Vagina (tissue), 2 donors: ENCODE measurements at places on chromosomes 6 and 20.

DNA sequence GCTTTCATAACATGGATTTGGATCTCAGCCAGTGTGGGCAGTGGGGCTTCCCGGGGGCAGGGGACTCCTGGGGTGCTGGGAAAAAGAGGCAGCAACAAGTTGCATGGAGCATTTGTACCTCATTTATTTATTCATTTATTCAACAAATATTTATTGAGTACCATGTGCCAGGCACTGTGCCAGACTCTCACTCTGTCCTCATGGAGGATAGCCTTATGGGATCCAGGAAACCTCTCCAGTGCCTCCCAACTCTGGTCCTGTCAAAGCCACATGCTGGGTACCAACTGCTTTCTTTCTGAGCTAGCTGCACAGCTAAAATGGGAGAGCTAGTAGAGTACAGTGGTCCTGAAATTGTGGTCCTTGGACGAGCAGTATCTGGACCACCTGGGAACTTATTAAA is 87.8 kb upstream of the EPB41L1 start:
- DNase-seq = no peak

DNA sequence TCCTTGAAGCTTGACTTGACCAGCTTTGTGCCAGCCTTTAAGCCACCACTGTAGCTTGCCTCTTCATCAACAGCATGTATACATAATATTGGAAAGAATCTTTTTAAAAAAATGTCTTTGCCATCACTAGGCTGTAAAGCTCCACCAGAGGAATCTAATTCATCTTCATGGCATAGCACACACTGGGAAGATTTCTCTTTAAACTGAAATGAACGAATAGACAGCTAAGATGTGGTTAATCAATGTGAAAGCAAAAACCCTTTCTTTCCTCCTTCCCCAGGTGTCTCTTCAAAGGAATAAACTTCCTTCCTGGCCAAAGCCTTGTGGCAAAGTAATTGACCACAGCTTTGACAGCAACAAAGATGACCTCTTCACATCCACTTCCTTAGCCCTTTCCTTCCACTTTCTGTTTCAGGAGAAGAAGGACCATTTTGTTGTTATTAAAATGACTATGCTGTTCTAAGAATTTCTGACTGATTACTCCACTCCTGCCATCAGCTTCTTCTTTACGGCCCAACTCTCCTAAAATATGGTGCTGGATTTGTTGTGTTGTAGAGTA is 428.7 kb upstream of the SOX4 start:
- DNase-seq = no peak

DNA sequence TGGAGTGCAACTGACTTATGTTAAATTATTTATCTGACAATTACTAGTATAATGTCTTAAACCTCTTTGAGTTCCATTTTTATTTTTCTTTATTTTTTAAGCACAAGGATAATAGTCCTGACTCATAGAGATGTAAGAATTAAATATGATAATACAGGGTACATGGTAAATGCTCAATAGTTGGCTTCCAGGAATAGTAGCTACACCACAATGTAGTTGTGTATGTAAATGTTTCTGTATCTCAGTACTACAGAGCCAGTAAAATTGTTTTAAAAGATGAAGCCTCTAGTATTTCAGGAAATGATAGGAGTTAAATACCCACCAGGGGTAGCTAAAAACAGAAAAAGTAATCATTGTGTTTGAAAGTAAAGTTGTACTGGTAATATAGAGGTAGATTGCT is 487.4 kb upstream of the IRAK1BP1 start:
- no peak for DNase-seq

DNA sequence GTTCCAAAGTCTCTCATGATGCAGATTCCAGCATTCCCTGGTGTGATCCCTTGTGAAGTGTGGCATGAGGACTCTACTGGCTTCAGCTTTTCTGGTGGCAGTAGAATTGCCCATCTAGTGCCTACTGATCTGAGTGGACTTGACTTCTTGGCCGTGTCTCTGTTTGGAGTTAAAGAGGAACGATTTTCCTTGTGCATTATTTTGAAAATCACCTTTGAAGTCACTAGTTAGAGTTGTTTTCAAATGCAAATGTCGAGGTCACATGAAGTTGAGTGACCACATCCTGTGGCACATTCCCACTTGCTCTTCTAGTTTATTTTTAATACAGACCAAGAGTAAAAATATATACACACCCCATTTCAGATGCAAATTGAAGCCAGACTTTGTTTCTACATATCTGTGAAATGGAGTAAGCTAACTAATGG is 270.7 kb upstream of the TAB2 start:
- DNase-seq = no peak

DNA sequence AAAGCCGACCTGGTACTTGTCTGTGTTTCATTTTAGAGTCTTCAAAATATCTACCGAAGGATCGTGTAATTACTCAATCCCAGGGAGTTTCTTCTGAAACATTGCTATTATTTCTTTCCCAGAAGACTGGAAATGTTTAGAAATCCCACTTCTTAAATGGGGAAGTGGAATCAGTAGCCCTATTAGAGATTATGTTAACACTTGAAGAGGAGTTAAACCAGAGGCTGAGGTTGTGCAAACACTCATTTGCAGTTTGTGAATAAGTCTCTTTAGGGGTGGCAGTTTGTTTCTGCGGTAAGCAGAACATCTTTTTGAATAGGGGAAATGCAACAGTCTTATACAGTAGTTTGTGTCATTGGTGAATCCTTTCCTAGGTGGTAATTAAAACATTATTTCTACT is 21.3 kb downstream of the DSP start:
- DNase-seq = no peak

- no peak for DNase-seq
These were observed 112.8 kb upstream of the BMP2 start for GRCh38 chr20:6654513-6655252.

DNA sequence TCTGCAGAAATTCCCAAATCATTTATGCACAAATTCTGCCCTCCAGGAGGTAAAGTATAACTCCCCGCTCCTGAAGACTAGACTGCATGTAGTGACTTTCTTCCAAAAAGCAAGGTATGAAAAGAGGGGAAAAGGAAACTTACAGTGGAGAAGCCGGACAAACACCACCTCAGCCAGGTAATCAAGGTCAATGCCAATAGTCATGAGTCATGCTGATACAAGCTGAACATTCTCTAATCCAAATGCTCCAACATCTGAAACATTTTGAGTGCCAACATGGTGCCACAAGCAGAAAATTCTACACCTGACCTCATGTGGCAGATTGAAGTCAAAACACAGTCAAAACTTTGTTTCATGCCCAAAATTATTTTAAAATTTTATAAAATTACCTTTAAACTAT is 165.6 kb downstream of the FOXA2 start:
- DNase-seq = no peak

DNA sequence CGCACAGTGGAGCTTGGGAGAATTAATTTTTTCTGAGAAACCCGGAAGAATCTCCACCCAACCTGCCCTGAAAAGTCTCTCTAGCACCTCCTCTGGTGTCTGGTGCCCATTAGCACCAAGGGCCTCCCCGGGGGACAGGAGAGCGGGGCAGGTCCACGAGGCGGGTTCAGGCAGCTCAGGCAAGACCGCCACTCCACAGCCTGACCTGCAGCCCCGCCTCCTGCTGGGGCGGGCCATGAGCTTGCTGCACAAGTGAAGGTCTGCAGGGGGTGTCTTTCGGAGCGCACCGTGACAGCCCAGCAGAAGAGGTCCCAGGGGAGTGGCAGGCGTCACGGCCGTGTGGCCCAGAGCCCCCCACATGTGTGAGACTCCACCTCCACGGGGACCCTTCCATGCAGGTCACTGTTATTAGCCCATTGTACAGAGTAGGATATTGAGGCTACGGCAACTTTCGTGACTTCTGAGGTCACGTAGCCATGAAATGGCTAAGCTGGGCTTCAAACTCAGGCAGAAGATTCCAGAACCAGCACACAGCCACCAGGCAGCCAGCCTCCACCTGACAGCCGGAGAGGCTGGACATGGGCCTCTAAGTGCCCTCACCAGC is 63.9 kb upstream of the SLCO4A1 start:
- DNase-seq = no peak

DNA sequence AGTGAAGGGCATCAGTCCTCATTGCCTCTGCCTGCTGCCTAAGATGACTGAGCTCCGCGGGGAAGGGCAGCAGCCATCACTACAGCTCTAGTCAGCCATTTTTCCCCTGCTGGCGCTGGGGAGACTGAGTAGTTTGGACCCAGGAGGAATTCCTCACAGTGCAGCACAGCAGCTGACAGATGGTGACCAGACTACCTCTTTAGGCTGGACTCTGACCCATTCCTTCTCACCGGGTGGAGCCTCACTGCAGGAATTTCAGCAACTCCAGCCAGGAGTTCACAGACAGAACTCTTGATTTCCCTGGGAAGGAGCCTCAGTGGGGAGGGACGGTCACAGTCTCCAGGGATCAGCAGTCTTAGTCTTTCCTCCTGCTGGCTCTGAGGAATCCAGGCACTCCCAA is 492.0 kb upstream of the MMS22L start:
- DNase-seq = no peak

- DNase-seq = no peak
These were observed 183.2 kb upstream of the JARID2 start for GRCh38 chr6:15062516-15063252.

GRCh38 chr6:7311917-7312615 is 933 bp downstream of the SSR1 start:
- no peak for DNase-seq

DNA sequence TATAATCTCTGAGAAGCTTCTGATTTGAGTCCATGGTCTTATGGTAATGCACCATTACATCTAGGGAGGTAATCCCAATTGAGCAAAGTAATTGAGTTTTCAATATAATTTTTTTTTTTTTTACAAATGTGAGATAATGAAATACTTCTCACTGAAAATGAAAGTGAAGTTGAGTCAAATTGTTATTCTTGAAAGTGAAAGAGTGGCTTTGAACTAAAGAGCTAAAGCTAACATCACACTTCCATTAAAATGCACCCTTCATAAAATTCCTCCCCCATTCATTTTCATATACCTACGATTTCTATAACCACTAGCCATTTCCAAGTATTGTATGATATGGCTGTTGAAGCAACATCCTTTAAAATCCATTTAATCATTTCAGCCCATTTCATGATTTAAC is 149.1 kb upstream of the IMPG1 start:
- no peak for DNase-seq

DNA sequence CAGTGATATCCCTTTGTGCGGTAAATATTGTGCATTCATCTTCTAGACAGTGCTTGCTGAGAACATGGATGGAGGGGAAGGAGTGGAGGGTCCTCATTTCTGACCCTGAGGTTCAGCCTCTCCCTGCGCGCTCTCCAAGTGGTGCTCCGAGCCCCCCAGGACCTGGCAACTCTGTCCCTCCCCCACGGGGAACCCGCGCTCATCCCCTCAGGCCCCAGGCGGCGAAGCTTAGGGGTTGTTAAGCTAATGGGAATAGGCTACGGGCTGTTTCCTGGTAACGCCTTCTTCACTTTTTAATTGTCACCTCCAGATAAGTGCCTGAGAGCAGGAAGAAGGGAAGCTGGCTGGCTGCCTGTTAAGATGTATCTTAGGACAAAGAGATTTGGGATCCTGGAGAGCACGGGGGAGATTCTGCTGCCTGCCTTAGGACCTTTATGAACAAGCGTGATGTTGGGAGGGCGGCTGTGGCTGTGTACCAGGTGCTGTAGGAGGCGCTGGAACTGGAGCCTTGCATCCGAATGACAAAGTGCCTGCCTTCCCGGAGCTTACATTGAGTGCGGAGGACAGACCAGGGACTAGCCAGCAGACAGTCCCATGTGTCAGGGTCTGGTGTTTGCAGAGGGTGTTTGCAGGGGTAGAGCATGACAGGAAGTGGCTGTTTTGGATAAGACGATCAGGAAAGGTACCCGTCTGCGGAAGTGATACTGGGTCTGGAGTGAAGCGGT is 11.7 kb downstream of the TSHZ2 start:
- DNase-seq = no peak

DNA sequence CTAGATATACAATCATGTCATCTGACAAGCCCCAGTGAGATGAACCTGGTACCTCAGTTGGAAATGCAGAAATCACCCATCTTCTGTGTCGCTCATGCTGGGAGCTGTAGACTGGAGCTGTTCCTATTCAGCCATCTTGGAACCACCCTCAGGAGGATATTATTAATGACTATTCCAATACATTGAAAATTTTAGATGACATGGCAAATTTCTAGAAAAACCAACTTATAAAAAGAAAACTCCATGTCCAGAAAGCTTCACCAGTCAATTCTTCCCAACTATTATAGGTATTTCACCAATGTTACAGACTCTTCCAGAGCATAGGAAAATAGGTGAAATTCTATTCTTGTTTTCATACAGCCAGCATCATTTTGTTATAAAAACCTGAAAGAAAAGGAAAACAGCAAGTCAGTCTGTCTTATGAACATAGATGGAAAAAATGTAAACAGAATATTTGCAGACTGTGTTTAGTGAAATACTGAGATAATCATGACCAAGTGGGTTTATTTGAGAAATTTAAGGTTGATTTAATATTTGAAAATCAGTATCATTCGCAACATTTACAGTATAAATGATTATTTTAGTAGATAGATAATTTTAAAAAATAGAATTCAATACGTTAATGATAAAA is 43.3 kb downstream of the ATRN start:
- no peak for DNase-seq

DNA sequence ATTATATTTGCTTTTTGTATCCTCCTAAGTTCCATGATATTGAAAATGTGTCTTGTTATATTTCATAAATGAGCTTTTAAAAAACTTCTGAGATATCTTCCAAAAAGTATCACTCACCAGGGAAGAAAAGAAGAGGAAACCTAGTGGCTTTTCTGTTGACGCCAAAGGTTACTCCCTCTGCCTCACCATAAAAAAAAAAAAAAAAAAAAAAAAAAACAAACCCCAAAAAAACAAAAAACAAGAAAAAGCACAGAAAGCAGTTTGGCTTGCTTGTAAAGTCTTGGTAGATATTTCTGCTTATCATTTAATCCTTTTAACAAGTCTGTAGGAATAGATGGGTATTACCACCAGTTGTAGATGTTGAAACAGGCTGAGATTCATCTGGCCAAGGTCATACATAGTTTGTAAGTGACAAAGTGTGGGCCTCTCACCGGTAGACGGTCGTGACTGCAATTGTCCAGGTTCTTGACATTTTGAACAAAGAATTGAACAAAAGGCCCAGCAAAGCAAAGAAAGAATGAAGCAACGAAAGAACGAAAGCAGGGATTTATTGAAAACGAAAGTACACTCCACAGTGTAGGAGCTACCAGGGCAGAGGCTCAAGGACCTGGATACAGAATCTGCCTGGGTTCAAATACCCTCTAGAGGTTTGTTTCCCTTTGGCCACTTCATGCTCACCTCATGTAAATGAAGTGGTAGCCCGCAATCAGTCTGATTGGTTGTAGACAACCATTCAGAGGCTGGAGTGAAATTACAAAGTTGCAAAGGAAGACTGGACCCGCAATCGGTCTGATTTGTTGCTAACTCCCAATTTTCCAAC is 11.6 kb upstream of the ELOVL5 start:
- DNase-seq = no peak

DNA sequence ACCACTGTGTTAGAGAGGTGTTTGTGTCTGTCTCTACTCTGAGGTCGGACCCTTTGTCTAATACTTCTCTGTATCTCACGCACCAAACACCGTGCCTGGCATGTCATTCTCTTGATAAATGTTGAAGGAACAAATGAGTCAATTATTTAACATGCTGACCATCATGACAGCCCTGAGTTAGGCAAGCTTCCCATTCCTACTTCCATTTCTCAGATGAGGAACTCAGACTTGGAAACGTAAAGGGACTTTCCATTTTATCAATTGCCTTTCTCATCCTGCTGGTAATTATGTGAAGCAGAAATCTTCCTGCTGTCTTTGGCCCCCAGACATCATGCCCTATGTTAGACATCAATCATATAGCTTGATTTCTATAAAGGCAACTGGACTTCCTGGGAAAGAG is 227.0 kb upstream of the ECI2 start:
- no peak for DNase-seq
